ENCODE measurements at places on chromosomes 1 and 21. TPM values are rescaled to one million over a fixed set of nuclear protein-coding genes. Genes with fewer than 3 reads are reported as not detected.

DNA sequence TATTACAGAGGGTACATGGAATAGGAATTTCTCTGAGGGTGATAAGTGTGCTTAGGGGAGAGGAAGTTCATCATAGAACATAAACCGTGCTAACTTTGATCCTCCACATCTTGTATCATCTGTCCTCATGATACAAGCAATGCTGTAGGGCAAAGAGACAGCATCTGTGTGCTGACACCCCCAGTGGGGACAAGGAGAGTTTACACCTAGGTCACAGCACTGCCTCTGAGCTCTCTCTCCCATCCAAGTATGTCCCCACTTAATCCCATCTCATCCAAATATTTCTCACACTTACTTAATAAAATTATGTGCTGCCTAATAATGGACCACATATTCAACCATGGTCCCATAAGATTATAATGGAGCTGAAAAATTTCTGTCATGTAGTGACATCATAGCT lies 4.3 kb upstream of the TEDDM1 start:
- H3K4me3 ChIP-seq, result no peak overlapping the region
- no peak overlapping the region for H3K27ac ChIP-seq
- H3K36me3 ChIP-seq, result no peaks in the 10 kb centered on the region
- no peak for DNase-seq
- peaks cover 6% of the 10 kb centered on the region for H3K4me1 ChIP-seq

GRCh38 chr1:30691480-30691879 lies 31.9 kb downstream of the MATN1 start:
- H3K4me3 ChIP-seq, result no peak overlapping the region
- DNase-seq, result no peak
- no peaks in the 10 kb centered on the region for H3K36me3 ChIP-seq
- peaks cover 23% of the 10 kb centered on the region for H3K27me3 ChIP-seq

DNA sequence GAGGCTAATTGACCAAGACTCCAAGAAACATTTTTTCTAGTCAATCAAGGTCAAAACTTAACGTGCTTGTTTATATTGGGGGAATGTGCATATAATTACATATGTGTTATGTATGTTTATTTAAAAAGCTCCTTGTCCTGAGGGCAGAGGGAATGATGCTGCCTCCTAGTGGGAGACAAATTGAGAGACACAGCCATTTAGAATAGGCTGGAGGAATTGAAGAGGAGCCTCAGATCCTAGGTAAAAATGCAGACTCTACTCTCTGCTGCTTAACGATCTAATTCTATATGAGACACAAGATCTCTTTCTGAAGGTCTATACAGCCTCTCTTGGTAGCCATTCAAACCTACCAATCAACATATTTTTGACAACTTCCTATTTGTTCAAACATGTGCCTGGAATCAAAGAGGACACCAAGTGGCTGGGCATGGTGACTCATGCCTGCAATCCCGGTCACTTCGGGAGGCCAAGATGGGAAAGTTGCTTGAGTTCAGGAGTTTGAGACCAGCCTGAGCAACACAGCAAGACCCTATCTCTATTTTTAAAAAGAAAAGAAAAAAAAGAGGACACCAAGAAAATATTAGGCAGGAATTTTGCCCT lies 136.6 kb upstream of the ZNF648 start:
- H3K27ac ChIP-seq, result no peak overlapping the region
- no peaks in the 10 kb centered on the region for H3K36me3 ChIP-seq
- peaks cover 30% of the 10 kb centered on the region for H3K4me1 ChIP-seq
- H3K27me3 ChIP-seq, result no peaks in the 10 kb centered on the region
- no peak overlapping the region for H3K4me3 ChIP-seq
- no peak for DNase-seq

DNA sequence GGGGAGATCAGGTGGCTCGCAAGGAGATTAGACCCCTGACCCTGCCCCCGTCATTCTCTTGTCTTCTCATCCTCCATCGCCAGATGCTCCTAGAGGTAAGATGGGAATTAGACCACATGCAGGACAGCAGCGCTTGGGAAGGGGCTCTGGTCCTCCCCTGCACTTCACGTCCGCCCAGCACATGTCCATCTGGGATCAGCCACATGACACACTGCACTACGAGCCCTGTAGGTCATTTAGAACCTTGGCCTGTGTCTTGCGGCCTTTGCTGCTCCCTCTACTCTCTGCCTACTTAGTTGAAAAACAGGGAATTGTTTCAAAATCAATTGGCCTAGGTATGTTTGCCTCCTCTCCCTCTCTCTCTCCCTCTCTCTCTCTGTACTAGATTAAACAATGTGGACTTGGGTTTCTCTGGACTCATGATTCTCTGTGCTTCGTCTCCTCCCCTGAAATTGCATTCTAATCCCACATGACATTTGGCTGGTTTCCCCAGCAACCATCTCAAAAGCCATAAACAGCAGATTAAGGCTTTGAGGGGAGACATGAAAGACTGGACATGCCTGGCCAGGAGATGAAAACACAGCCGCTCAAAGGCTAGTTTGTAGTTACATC lies 3.8 kb upstream of the NCMAP start:
- H3K4me3 ChIP-seq, result no peak overlapping the region
- peak; percentile 94 for DNase-seq
- no peaks in the 10 kb centered on the region for H3K36me3 ChIP-seq
- peaks cover 33% of the 10 kb centered on the region for H3K4me1 ChIP-seq

DNA sequence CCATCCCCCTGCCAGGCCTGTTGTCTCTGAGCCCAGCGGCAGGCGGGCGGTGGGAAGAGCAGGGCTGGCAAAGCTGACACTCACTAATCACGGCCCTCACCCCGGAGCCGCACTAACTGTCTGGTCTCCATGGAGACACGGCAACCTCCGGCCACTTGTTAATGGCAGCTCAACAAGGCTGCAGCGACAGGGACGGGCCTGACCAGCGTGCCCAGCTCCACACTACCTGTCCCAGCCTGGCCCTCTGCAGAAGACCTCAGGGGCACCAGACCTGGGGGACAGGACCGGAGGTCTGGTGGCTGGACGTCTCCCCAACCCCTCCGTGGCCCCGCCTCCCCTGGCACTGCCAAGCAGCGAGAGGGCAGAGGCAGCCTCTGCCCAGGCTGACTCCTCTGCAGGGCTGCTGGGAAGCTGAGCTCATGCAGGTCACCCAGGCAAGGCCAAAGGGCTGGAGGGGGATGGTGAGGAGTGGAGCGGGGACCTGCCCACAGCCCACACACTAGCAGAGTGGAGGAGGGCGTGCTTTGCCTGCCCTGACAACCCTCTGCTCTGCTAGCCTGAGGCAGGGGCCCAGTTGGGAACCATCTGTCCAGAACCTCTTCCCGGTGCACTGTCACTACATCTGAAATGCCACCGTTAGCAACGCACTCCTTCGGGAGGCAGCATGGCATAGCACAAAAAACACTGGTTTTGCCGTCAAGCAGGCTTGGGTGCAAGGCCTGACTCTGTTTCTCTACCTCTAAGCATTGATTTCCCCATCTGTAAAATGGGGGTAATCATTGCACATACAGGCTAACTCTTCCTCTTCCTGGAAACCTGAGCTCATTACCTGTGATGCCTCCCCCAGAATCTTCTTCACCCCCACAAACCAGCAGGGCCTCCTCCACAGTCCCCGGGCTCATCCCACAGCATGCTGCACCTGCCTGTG lies 29.6 kb upstream of the WASF2 start:
- H3K36me3 ChIP-seq, result no peaks in the 10 kb centered on the region
- peak; percentile 72 for DNase-seq
- peak overlapping the region; percentile 23 for H3K4me3 ChIP-seq
- H3K27ac ChIP-seq, result peak overlapping the region; percentile 98
- no peaks in the 10 kb centered on the region for H3K27me3 ChIP-seq

- no peaks in the 10 kb centered on the region for H3K4me1 ChIP-seq
- H3K27ac ChIP-seq, result no peak overlapping the region
- no peaks in the 10 kb centered on the region for H3K36me3 ChIP-seq
Measured at GRCh38 chr21:19510057-19510456, 1106.5 kb upstream of the TMPRSS15 start.

GRCh38 chr1:164640686-164641352 lies 81.8 kb downstream of the PBX1 start:
- H3K27ac ChIP-seq, result no peak overlapping the region
- H3K36me3 ChIP-seq, result peaks cover 12% of the 10 kb centered on the region
- H3K4me3 ChIP-seq, result no peak overlapping the region
- H3K27me3 ChIP-seq, result no peaks in the 10 kb centered on the region
- peaks cover 44% of the 10 kb centered on the region for H3K4me1 ChIP-seq

DNA sequence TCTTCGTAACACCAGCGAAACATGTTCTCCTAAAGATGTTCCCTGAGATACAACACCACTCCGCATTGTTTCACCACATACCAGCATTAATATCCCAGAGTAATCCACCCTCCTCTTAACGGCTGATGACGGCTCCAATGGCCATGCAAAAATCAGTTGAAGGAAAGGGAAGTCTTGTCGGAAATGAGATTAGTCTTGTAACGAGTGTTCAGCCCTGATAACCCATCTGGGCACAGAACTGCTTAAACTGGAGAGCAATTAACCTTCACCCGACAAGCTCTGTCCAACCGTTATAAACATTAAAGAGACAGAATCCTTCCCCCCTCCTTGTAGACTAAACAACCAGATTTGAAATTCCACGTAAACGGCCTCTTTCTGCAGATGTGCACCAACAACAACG lies 21.9 kb downstream of the ERG start:
- H3K27me3 ChIP-seq, result peaks cover 7% of the 10 kb centered on the region
- peaks cover 6% of the 10 kb centered on the region for H3K4me1 ChIP-seq
- peak; percentile 17 for DNase-seq

DNA sequence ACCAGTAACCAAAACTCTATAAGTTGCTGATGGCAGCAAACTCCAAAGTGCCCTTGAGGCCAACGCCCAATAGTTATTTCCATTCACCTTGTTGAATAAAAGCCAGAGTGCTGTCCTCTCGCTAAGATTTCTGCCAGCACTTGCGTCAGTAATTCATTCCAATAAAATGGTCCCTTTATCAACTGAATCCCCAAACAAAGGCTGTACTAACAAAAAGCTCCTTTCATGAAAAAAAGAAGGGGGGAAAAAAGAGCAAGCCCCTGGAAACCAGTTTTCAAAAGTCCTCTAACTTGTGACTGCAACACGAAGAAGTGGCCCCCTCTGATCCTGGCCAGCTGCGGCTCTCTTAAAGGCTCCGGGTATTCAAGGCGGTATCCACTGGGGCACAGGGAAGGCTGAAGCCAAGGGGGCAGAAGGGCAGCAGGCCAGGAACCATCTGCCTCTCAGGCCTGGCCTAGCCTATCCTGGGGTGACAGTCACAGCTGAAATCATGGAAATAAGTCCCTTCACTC lies 55.8 kb upstream of the ZNF326 start:
- peaks cover 11% of the 10 kb centered on the region for H3K36me3 ChIP-seq
- no peak overlapping the region for H3K4me3 ChIP-seq
- H3K27me3 ChIP-seq, result no peaks in the 10 kb centered on the region
- H3K27ac ChIP-seq, result no peak overlapping the region
- no peak for DNase-seq

GRCh38 chr1:17531682-17532487 lies 7.6 kb upstream of the ARHGEF10L start:
- H3K4me3 ChIP-seq, result no peak overlapping the region
- peaks cover 16% of the 10 kb centered on the region for H3K4me1 ChIP-seq
- no peaks in the 10 kb centered on the region for H3K36me3 ChIP-seq
- no peaks in the 10 kb centered on the region for H3K27me3 ChIP-seq

DNA sequence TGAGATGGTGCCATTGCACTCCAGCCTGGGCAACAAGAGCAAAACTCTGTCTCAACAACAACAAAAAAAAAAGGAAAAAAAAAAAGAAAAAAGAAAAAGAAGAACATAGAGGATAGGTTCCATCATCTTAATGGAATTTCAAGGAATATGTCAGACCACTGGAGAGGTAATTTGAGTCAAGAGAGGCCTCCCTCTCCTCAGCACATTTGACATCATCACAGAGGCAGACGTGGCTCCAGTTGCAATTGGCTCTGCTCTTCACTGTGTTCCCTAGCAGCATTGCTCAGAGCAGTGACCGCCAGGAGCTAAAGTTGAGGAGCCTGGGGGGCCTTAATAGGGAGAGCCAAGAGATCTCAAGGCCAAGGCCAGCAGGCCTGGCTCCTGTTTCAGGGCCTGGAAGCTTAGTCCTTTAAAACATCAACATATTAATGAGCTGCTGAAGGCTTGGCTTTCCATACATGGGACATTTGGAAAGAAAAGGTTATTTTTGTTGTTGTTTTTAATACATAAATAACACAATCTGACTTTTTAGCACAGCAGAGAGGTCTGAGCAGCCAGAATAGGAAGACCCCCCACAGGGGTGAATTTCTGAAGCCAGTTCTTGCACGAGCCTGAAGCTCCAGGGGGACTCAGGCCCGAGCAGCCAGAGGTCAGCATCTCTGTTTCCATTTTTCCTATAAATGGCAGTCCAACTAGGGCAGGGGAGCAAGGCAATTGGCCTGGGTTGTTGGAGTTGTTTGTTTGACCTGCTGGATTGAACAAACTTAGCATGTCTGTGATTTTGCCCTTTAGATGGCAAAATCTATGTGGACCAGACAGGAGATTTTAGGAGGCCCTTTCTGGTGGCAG lies 118.3 kb upstream of the FGGY start:
- no peaks in the 10 kb centered on the region for H3K27me3 ChIP-seq
- DNase-seq, result no peak
- no peak overlapping the region for H3K4me3 ChIP-seq
- H3K36me3 ChIP-seq, result no peaks in the 10 kb centered on the region

- no peaks in the 10 kb centered on the region for H3K4me1 ChIP-seq
- peaks cover 67% of the 10 kb centered on the region for H3K36me3 ChIP-seq
Measured at GRCh38 chr21:44063151-44063912, 43.9 kb upstream of the PWP2 start.

GRCh38 chr1:125064481-125064880 lies 3879.7 kb downstream of the SRGAP2C start:
- no peak overlapping the region for H3K27ac ChIP-seq
- H3K36me3 ChIP-seq, result no peaks in the 10 kb centered on the region
- no peaks in the 10 kb centered on the region for H3K27me3 ChIP-seq
- no peaks in the 10 kb centered on the region for H3K4me1 ChIP-seq

- H3K27me3 ChIP-seq, result no peaks in the 10 kb centered on the region
- H3K4me3 ChIP-seq, result no peak overlapping the region
- no peak overlapping the region for H3K27ac ChIP-seq
Measured at GRCh38 chr21:34219334-34220060, 144.3 kb upstream of the KCNE2 start.

The MAB21L3 gene
- 0.55 TPM for polyA plus RNA-seq

The LEMD1 gene
- 1.0 TPM for polyA plus RNA-seq

The HJV gene
- polyA plus RNA-seq, result 0.46 TPM

The ENO1 gene
- polyA plus RNA-seq, result 728 TPM
